ENCODE measurements at places on chromosomes 12 and 14.

- DNase-seq = no peak
Observed at GRCh38 chr12:16939871-16940306, 333.9 kb upstream of the LMO3 start.

- peak; percentile 72 for DNase-seq
Observed at GRCh38 chr14:106872611-106873446, 1346.4 kb downstream of the TMEM121 start.

- no peak for DNase-seq
Observed at GRCh38 chr12:77932216-77932615, 101.5 kb downstream of the NAV3 start.

- no peak for DNase-seq
Observed at GRCh38 chr14:96630281-96630680, 128.1 kb downstream of the PAPOLA start.

DNA sequence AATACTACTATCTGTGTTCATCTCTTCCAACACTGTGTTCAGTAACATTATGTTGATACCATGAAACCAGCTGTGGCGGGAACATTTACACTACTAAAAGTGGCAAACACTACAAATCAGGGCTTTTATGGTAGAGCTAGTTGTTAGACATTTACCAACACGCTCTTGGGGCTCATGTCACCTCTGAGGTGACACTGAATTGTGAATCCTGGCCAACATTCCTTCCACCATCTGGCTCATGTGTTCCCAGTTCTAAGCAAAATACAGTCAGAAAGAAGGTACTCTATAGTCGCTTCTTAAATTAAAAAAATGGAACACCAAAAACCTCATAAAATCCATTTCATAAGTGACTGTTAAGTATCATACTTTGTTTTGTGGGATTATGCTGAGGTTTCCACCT is 436.6 kb downstream of the FUT8 start:
- no peak for DNase-seq

DNA sequence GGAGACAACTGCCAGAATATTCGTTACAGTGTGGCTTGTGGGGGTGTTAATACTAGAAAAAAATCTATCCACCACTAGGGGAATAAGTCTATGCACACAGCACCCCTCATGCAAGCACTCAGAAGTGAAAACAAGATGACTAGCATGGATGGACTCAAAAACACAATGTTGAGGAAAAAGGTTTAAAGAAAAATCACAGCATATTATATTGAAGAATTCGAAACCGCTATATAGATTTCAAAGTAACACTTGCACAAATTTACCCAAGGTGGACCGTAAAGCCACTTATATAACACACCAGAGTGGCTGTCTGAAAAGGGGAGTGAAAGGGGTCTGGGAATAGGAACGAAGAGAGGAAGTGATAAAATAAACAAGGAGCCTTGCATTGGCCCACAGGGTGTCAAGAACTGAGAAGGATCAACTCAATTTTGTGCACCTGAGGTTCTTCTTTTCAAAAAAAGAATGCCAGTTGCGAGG is 544 bp downstream of the ABCD4 start:
- DNase-seq = no peak

DNA sequence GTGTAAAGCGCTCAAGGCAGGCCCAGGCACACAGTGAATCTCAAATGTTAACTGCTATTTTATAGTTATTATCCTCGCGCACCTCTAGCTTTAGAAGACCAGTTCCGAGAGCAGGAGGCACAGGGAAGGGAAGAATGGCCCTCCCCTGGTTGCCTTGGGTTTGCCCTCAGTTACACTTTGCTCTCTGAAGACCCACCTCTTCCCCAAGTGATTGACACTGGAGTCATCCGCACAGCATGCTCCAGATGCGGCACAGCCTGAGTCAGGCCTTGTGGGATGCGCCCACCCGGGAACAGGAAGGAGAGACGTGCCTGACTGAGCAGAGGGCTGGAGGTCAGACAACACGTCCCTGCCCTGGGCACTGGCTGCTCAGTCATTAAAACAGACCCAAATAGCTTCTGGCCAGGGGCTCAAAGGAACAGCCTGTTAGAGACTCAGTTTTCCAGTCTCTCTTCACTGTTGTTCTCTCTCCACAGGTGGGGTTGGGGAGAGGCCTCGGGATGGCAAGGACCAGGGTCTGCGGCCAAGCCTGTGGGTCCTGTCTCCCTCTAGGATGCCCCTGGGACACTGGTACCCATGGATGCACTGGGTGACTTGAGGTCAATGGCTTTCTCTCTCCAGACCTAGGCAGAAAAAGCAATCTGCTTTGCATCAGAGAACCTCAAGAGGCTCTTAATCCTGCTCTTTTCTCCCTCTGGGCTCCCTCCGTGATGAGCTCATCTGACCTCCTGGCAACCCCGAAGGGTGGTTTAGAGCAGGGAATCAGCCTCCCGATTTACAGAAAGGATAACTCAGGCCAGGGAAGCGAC is 13.6 kb upstream of the MLXIP start:
- DNase-seq = peak; percentile 84

- no peak for DNase-seq
Observed at GRCh38 chr12:64531665-64532334, 78.5 kb upstream of the RASSF3 start.
